ENCODE measurements at places on chromosomes 12 and 14.

- no peak for DNase-seq
Observed at GRCh38 chr14:23243066-23243465, 5.3 kb downstream of the RNF212B start.

DNA sequence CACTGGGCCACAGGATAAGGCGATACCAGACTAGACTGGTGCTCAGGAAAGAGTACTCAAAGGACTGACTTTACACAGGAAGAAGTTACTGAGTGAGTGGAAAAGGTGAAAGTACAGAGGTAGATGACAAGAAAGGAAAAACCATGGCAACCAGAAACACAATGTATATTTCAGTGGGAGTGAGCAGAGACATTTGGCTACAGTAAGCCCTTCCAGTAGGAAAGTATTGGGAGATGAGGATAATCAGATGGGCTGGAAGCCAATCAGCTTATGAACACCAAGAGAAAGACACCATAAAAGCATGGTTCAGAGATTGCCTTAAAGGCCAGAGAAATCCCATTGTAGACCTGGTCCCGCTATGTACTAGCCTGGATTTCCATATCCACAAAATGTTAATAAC is 51.6 kb downstream of the TMTC1 start:
- DNase-seq, result no peak

DNA sequence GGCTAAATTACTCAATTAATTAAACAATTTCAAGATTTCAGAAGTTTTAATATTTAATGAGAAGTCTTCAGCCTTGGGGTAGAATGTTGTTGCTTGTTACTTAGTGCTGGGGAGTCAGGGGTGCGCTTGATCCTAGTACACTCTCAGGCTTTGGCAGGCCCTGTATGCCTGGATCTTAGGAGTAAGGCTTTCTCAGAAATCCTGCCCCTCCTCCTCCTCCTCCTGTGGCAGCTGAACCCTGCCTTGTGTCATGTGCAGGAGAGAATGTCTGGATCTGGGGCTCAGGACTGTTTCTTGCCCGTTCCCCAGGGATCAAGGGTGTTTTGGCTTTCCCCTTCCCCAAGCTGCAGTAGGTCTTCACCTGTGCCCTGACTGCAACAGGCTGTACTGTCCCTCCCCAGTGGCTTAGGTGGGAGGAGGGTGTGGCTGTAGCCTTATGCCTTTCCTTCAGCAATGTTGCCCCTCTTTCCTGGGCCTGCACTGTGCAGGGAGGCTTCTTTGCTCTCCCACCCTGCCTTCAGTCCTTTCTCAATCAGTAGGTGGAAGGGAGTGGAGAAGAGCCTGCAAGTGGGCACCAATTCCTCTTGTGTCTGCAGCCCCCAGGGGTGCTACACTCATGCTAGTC is 108.2 kb downstream of the SLC38A6 start:
- no peak for DNase-seq

GRCh38 chr12:14185427-14186192 is 179.9 kb upstream of the ATF7IP start:
- no peak for DNase-seq

DNA sequence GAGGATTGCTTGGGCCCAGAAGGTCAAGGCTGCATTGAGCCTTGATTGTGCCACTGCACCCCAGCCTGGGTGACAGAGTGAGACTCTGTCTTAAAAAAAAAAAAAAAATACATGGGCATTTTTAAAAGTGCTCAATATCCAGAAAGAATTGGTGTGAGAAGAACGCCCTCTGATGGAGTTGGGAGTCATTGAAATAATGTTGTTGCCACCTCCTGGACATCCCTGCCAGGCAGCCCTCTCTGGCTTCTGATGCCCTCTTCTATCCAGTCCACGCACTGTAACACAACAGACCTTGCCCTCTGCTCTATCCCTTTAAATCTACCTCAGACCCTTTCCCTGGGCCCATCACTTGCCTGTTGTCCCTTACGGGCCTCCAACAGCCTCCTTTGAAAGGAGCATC is 4.9 kb downstream of the PTGDR start:
- no peak for DNase-seq

DNA sequence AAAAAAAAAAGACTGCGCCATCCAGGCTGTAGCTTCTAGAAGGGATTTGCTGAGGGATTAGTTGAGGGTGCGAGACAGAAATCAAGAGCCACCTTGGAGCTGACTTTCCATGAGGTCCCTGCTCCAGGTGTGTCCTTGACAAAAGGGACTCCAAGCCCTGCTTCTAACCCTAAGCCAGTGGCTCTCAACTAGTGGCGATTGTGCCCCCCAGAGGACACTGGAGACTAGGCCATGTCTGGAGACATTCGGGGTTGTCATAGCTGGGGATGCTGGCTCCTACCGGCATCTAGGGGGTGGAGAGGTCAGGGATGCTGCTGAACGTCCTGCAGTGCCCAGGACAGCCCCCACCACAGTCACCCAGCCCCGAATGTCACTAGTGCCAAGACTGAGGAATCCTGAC is 40.6 kb downstream of the SPRING1 start:
- DNase-seq, result no peak

DNA sequence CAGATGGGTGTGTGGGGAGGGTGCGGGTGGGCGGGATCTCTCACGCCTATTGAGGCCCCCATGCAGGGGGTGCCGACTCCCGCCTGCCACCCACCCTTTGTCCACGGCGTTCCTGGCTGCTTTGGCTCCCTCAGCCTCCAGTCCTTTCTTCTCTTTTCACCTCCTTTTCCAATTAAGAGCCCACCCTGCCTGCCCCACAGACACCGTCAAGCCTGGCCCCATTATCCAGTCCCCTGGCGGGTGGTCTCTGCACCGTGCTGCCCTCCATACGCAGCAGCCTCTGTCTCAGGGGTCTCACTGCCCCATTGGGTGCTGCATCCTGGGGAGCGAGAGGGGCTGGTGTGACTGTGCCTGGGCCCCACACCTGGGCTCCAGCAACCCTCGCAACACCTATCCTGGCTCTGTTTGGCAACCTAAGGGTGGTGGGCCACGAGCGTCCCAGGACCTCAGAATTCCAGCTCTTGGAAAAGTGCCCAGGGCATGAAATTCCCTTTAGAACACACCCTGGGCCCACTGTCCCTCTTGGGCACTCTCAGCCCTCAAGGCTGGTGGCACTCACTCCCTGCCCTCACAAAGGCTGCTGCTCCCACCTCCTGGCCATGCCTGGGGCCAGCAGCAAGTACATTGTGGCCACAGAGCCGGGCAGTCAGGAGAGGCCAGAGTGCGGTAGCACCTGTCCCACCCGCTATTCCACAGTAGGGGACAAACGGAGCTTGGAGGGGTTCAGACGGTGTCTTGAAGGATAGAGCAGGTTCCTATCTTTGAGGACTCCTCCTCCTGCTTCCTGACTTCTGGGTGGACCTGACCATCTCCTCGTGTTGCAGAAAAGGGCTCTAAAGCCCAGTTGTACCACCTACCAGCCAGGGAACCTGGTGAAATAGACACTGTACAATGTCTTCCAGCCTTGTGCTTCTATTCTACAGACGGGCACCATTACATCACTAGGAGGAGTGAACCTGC is 114.1 kb downstream of the KIF26A start:
- DNase-seq, result no peak

GRCh38 chr12:67471810-67472209 is 176.7 kb upstream of the DYRK2 start:
- no peak for DNase-seq

GRCh38 chr14:61342486-61342885 is 21.1 kb downstream of the PRKCH start:
- peak; percentile 84 for DNase-seq

DNA sequence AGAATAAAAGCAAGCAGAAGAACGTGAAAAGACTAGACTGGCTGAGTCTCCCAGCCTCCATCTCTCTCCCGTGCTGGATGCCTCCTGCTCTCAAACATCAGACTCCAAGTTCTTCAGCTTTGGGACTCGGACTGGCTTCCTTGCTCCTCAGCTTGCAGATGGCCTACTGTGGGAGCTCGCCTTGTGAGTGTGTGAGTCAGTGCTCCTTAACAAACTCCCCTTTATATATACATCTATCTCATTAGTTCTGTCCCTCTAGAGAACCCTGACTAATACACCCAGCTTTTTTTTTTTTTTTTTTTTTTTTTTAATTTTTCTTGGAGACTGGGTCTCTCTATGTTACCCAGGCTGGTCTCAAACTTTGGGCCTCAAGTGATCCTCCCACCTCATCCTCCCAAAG is 46.9 kb downstream of the ACTN1 start:
- no peak for DNase-seq

DNA sequence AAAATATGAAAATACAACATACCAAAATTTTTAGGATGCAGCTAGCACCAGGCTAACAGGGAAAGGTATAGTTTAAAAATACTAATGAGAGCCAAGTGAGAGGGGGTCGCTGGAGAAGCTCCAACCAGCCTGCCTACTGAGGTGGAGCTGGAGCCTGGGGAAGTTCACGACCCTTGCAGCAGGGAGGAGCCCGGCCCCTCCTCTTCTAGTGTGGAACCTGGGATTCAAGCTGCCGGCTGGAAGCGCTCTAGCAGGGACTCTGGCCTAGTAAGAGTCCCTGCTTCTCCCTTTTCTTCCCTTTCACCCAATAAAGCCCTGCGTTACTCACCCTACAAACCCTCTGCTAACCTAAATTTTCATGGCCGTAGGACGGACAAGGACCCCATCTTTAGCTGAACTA is 5.0 kb upstream of the KCNK13 start:
- no peak for DNase-seq

GRCh38 chr12:42760550-42760949 is 171.0 kb upstream of the PRICKLE1 start:
- DNase-seq, result no peak

- no peak for DNase-seq
Observed at GRCh38 chr14:93232159-93232558, 25.1 kb downstream of the UBR7 start.

- no peak for DNase-seq
Observed at GRCh38 chr14:96851694-96852381, 54.7 kb downstream of the VRK1 start.

DNA sequence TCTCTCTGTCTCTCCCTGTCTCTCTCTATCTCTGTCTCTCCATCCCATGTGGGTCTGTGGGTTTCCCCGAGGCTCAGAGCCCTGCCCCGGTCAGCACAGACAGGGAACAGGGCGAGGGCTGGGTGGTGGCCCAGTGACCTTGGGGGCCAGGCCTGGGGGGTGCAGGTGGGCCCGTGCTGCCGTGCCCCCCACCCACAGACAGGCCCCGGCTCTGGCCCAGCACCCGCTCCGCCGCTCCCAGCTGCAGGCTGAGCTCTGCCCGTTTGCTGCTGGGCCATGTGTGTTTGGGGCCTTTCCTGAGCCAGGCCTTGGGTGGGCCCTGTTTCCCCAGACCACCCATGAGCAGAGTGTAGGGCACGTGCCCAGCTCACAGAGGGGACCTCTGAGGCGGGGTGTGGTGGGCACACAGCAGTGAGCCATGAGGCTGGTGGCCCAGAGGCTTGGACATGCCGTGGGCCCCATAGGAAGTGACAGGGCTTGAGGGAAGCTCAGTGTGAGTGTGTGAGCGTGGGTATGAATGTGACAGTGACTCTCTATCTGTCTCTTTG is 51.0 kb downstream of the TMEM121 start:
- DNase-seq, result no peak

GRCh38 chr12:2225696-2226095 is 172.9 kb downstream of the CACNA1C start:
- no peak for DNase-seq

DNA sequence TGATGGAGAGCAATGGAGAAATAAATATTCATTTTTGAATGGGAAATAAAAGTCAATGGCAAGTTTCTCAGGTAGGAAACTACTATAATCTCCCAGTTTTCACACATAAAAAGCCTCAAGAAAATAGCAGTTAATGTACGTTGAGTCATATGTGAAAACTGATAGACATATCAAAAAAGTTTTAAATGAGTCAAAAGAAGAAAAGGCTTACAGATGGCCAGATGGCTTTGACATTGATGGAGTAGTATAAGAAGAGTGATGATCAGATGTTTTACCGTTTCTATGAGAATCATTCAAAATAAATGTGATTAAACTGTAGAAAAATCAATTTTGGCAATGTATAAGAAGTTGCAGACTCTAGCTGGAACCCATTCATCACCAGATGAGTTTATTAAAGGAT is 97.8 kb downstream of the LLPH start:
- DNase-seq, result no peak

- DNase-seq, result no peak
Observed at GRCh38 chr12:131671276-131671675, 39.6 kb upstream of the SFSWAP start.

- DNase-seq, result no peak
Observed at GRCh38 chr14:89540830-89541470, 123.9 kb upstream of the FOXN3 start.

- DNase-seq, result no peak
Observed at GRCh38 chr14:85533861-85534291, 3.9 kb downstream of the FLRT2 start.

DNA sequence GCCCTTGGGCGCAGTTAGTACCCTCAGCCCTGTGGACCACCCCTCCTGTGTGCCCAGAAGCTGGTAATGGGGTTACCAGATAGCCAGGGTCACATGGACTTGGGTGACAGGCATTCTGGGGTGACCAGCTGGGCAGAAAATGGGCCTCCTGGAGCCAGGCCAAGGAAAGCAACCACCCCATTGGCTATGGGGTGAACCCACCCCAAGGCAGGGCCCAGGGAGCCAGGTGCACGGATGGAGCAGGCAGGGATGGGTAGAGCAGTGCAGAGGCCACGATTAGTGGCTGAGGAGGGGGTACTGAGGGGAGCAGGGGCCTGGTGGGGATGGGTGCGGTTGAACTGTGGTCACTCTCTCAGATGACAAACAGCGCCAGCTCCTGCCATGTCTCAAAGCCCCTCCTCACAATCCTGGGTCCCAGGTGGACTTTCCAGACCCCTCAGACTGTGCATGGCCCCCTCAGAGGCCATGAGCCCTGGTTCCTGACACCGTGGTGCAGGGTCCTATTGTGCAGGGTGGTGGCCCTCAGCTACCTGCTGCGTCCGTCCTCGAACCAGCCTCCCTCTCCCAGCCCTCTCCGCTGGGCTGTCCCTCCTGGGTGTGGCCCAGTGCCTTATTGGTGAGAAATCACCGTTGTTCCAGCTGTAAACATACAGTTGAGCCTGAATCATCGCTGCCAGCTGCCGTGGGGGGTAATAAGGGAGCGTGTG is 23.4 kb upstream of the BEGAIN start:
- DNase-seq, result no peak

DNA sequence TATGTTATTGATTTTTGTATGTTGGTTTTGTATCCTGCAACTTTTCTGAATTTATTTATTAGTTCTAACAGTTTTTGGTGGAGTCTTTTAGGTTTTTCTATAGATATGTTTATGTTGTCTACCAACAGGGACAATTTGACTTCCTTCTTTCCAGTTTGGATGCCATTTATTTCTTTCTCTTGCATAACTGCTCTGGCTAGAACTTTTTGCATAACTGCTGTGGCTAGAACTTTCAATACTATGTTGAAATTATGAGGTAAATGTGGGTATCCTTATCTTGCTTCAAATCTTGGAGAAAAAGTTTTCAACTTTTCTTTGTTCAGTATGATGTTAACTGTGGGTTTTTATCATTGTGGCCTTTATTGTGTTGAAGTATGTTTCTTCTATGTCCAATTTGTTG is 39.9 kb upstream of the PLBD1 start:
- DNase-seq, result no peak

- DNase-seq, result no peak
Observed at GRCh38 chr12:52448228-52448627, 3.7 kb downstream of the KRT6B start.

- DNase-seq, result no peak
Observed at GRCh38 chr12:28316049-28316448, 125.8 kb downstream of the CCDC91 start.

All from NK-92 treated with Interleukin-12 subunit alpha and Interleukin-12 subunit beta, amount 100 ng/mL, for 24 hours (cell line).